ENCODE measurements at places on chromosomes 1 and 21.

- no peak for DNase-seq
These were observed 131.6 kb downstream of the GRIK1 start for GRCh38 chr21:29808153-29808552.

GRCh38 chr1:25023826-25024225 lies 93.8 kb upstream of the RUNX3 start:
- no peak for DNase-seq

DNA sequence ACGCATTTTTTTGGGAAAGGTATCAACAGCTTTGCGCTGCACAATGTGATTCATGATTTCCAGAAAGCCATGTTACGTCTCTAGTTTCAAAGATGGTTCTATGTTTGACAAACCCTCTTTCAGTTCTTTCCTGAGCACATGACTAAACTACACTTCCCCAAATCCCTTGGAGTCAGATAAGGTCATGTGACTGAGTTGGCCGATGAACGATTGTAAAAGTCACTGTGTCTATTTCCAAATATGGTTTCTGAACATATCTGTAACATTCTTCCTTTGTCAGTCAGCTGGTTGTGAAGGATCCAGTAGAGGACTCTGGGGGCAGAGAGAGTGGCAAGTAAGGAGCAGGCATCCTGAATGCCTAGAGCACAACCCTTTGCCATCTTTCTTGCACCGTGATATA lies 35.4 kb downstream of the TMPRSS15 start:
- no peak for DNase-seq

- no peak for DNase-seq
These were observed 24.6 kb downstream of the PADI2 start for GRCh38 chr1:17094664-17095063.

GRCh38 chr1:223504741-223505140 lies 111.5 kb downstream of the CCDC185 start:
- DNase-seq, result no peak

DNA sequence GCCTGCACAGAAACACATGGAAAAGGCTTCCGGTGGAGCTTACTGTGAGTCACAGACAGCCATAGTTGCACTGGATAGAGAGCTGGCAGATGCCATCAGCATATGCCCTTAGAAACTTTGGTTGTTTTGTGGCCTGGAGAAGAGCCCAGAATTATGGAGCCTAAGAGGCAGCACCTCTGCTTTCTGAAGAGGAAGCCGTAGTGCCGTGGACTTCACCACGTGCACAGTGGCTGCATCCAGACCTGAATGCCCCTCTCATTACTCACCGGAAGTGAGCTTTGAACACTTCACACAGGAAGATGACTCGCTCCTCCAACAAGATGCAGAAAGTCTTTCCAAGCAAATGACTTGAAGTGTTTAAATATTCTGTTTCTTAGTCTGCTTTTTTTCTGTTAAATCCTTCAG lies 28.4 kb downstream of the JUN start:
- DNase-seq, result peak; percentile 51

- no peak for DNase-seq
These were observed 26.6 kb downstream of the C8B start for GRCh38 chr1:56939209-56939608.
